ENCODE measurements at places on chromosomes 3 and 15.

GRCh38 chr3:161452179-161452578, 44.4 kb upstream of the OTOL1 start:
- DNase-seq = no peak

GRCh38 chr3:7752005-7752404, 749.6 kb upstream of the LMCD1 start:
- DNase-seq = no peak

DNA sequence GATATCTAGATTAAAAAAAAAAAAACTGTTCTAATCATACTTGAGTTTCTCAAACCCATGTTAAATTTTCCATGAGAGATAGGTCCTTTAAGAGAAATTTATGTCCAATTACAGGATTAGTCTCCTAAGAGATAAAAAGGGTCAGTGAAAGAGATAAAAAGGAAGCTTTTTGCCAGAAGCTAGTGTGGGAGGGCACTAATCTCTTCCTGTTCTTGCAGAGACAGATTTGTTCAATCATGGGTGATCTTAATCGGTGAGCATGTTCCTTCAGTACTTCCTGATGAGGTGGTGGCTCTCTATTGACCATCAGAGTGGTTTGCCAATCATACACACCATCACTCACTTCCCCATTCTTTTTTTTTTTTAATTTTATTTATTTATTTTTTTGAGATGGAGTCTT, 16.9 kb upstream of the LPP start:
- DNase-seq = peak; percentile 49

- DNase-seq = no peak
Observed at GRCh38 chr3:139297588-139298311, 46.1 kb upstream of the MRPS22 start.

- peak; percentile 67 for DNase-seq
Observed at GRCh38 chr3:177050501-177051237, 146.6 kb downstream of the TBL1XR1 start.

DNA sequence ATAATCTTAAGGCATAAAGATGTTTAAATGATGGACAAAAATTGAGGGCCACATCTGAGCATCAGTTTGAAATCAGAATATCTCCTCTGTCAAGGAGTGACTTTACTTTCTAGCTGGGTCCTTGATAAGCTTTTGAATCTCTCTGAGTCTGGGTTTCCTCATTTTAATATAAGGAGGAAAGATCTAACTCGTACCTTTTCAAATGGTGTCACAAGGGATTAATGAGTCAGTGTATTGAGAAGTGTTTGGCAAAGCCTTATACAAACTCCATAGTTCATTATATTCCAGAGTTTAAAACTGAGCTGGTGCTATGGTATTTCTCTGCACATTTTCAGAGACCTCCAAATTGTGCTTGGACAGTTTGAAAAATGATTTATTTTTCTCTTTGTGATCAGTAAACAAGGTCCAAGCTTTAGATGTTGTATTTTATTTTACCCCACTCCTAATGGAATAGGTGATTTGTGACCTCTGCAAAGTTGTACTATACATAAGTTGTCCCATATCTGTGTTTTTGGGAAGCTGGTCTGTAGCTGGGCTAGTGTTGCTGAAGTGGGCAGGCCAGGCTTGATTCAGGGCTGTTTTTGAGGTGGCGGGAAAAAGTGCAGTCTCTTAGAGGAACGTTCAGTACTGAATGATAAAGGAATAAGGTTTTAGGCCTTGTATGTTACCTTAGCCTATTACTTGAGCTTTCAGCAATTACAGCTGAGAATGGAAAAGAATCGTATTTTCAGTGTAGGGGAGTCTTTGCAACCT, 5.6 kb downstream of the FNDC3B start:
- no peak for DNase-seq

DNA sequence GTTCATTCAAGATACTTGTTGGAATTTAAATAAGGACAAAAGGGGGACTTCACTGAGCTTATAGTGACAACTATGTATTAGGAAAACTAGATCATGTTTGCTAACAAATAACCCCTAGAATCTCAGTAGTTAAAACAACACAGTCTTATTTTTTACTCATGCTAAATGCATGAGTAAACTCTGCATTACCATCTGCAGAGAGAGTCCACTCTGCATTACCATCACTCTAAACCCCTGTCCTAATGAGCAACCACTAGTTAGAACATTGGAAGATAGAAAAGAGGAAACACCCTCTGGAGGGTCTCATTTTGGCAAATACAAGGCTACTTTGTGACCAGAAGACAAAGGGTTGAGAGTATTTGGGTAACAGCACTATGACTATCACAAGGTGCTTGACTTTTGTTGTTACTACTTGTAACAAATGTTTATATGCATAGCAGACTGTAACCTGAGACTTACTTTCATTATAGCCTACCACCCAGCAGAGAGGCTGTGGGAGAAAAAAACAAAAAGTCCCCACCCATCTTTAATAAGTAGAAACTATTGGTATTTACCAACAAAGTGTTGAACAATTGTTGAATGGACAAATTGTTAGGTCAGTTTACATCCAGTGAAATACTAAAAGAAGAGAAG, 99.1 kb downstream of the OXSM start:
- no peak for DNase-seq

- peak; percentile 10 for DNase-seq
Observed at GRCh38 chr3:174440253-174440701, 418.9 kb upstream of the NAALADL2 start.

DNA sequence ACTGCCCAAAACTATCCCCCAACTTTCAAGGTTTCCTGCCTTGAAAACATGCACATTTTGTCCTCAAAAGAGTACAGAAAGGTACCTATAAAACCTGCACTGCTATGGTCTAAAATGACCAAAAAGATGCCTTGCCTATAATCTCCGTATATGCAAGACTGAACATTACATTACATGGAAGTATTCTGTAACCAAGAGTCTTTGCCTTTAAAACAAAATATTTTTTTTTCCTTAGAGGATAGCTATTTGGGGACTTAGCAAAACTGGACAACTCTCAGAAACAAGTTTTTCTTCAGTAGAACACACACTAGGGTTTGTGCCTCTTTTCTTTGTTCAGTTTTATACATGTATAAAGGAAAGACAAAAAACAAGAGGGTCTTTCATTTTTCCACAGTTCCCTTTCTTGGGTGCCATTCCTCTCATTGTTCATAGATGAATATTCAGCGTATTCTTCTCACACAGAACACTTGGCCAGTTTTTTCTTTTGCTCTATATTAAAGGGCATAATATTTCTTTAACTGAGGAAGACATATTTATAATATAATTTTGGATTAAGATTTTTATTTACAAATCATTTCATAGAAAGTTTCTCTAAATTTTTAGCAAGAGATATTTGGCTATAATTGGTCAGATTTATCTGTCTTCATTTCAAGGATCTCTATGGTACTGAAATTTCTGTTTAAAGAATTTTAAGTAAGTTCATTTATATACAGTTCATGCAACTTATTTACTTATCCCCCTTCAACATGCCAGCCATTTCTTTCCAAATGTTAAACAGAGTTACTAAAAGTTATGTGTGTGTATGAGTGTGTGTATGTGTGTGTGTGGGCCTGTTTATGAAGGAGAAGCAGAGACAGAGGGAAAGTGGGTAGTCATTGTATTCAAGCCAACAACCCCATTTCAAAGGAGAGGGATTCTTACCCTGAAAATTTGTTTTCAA, 142.6 kb downstream of the ZBTB20 start:
- DNase-seq = no peak

DNA sequence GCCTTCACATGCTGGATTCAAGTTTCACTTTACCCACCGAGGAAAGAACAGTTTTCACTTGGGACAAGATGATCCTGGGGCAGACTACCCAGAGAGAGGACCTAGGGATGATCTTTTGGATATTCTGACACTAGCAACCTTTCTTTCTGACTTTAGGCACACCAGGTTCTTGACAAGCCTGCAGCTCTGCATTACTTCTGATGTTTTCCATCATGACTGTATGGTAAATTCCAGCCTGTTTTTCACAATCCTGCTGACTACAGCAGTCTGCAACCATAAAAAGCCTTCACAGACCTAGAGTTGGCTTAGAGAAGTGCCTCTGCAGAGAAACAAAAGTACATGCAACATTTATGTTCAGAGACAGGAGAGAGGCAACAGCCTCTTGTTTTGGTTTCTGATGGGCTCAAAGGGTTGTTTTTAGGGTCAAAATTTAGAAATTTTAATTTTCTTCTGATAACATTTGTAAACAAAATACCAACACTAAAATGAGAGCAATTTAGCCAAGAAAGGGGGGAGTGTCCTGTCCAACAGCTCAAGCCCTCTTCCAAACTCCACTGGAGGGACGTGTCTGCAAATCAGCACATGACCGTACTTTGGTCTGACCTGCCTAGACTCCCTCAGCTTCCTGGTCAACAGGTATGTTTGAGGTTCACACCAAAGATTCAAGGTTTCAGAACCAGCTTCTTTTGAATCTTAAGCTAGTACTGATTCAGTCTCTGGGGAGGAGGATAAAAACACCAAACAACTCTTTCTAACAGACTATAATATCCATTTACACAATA, 799 bp downstream of the ABI3BP start:
- no peak for DNase-seq

- no peak for DNase-seq
Observed at GRCh38 chr3:143309705-143310104, 190.1 kb downstream of the CHST2 start.

GRCh38 chr15:66580643-66581042, 14.8 kb upstream of the LCTL start:
- no peak for DNase-seq

DNA sequence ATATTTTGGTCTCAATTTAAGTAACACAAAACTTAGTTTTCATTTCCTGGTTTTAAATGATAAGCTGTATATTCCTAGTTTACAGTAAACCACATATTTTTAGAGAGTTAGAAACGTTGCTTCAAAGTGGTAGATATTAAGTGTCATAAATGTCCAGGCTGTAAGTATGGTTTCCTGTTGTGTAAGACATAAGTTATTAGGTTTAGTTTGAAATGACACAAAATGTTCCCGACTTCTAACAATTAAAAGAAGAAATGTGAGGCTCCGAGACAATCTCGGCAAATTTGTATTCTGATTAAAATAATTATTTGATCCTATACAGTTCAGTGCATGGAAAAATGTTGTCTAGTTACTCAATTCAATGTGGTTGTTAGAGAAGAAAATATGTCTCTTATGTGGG, 387.3 kb downstream of the EPHA3 start:
- DNase-seq = no peak

GRCh38 chr3:22495241-22495640, 707.9 kb upstream of the UBE2E2 start:
- no peak for DNase-seq

DNA sequence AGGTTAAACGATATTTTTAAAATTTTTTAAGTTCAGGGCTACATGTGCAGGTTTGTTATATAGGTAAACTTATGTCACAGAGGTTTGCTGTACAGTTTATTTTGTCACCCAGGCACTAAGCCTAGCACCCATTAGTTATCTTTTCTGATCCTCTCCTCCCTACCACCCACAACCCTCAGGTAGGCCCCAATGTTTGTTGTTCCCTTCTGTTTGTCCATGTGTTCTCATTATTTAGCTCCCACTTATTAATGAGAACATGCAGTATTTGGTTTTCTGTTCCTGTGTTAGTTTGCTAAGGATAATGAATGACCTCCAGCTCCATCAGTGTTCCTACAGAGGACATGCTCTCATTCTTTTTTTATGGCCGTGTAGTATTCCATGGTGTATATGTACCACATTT, 14.9 kb downstream of the FAM162A start:
- no peak for DNase-seq

DNA sequence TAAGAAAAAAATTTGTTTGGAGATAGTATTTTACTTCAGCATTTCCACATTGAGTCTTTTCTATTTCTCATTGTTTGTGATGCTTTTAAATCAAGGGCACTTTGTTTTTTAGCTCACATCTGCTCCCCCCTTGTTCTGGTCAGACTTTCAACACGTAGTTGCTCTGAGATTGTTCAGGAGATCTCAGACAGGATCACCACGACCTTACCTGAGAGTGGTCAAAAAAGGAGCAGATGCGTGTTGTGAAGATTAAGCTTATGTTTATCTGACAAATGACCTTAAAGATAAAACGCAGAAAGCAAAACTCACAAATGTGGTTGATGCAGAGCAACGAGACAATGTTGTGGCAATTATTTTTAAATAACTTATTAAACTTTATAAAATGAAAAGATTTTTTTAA, 298.3 kb downstream of the ROBO2 start:
- no peak for DNase-seq

- no peak for DNase-seq
Observed at GRCh38 chr3:184500344-184500923, 61.2 kb upstream of the EPHB3 start.

DNA sequence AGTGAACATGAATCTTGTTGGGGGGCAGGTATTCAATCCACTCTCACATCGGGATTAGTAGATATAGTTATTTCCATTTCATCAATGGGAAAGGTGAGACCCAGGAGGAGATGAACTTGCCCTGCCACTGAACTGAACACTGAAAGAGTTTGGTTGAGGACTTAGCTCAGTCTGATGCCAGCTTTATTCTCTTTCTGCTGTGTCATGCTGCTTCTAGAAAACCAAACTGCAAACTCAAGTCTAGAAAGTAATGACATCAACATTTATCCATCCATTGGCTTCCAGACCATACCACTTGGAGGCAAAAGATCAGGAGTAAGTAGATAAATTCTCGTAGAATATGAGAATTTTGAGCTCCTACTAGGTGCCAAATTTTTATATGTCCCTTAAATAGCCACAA, 288.0 kb upstream of the CTNNB1 start:
- DNase-seq = no peak

GRCh38 chr3:109382588-109382987, 45.2 kb upstream of the DPPA4 start:
- DNase-seq = no peak

DNA sequence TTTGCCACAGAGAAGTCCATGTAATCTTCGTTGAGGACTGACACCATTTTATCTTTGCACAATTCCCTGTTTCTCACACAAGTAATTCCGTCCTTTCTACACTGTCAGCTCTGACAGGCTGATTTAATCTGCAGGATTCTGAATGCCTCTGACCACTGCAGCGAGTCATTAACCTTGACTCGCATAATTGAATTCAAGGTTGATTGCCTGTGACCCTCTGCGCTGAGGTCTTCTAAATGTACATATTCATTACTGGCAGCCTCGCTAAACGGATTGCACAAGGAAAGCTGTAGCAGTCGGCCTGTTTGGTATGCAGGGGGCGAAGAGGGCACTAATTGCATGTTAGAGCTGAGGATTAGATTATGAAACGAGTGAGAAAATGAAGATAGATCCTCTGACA, 147.8 kb downstream of the SHOX2 start:
- no peak for DNase-seq

- DNase-seq = no peak
Observed at GRCh38 chr15:88029696-88030095, 226.8 kb downstream of the NTRK3 start.
